Natural killer cell treated with Interleukin-12 subunit alpha and Interleukin-12 subunit beta and Interleukin-15 and Interleukin-18, amount 100 ng/mL, for 72 hours (primary cell): ENCODE measurements at places on chromosomes 3 and 15.

- no peaks in the 10 kb centered on the region for H3K36me3 ChIP-seq
- H3K4me3 ChIP-seq = peak overlapping the region; percentile 16
- peaks cover 30% of the 10 kb centered on the region for H3K27me3 ChIP-seq
- H3K4me1 ChIP-seq = peaks cover 31% of the 10 kb centered on the region
These were observed 139.3 kb downstream of the NFKBIZ start for GRCh38 chr3:101988596-101988995.

DNA sequence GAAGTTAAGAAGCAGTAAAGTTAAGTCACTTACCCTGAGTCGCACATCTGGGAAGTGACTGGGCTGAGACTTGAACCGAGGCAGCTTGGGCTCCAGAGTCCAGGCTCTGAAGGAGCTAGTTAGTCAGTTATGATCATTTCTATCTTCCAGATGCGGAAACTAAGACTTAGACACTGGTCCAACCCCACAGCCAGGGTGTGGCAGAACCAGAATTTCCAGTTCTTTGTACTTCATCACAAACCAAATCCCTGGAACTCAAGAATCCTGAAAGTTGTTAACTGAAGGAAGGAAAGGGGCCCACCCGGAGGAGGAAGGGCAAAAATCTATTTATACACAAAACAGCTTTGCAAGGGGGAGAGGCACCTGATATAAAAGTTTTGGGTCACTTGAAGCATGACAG is 389.9 kb downstream of the SHQ1 start:
- H3K4me3 ChIP-seq = no peak overlapping the region
- H3K36me3 ChIP-seq = no peaks in the 10 kb centered on the region
- DNase-seq = no peak
- peaks cover 23% of the 10 kb centered on the region for H3K27me3 ChIP-seq
- no peak overlapping the region for H3K27ac ChIP-seq
- H3K4me1 ChIP-seq = peaks cover 6% of the 10 kb centered on the region

- DNase-seq = no peak
- H3K27me3 ChIP-seq = peaks cover 20% of the 10 kb centered on the region
- H3K4me3 ChIP-seq = no peak overlapping the region
- H3K4me1 ChIP-seq = no peaks in the 10 kb centered on the region
- no peak overlapping the region for H3K27ac ChIP-seq
These were observed 309.2 kb downstream of the PDCD6IP start for GRCh38 chr3:34107669-34108068.

DNA sequence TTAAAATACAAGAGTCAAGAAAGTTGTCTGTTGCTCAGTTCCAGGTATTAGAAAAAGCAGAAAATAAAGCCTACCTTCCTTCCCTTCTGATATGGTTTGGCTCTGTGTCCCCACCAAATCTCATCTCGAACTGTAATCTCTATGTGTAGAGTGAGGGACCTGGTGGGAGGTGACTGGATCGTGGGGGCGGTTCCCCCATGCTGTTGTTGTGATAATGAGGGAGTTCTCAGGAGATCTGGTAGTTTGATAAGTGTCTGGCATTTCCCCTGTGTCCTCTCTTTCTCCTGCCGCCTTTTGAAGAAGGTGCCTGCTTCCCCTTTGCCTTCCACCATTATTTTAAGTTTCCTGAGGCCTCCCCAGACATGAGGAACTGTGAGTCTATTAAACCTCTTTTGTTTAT is 288.8 kb upstream of the LMCD1 start:
- H3K4me3 ChIP-seq = no peak overlapping the region
- no peaks in the 10 kb centered on the region for H3K4me1 ChIP-seq
- peaks cover 26% of the 10 kb centered on the region for H3K27me3 ChIP-seq
- DNase-seq = no peak
- H3K36me3 ChIP-seq = no peaks in the 10 kb centered on the region

GRCh38 chr15:76577879-76578512 is 241.4 kb downstream of the ISL2 start:
- H3K27me3 ChIP-seq = no peaks in the 10 kb centered on the region
- H3K4me3 ChIP-seq = no peak overlapping the region
- no peak for DNase-seq
- peaks cover 6% of the 10 kb centered on the region for H3K36me3 ChIP-seq
- H3K4me1 ChIP-seq = peaks cover 33% of the 10 kb centered on the region
